Testis (tissue), 5 donors: ENCODE measurements at places on chromosomes 7 and 10. TPM values are rescaled to one million over a fixed set of nuclear protein-coding genes. Genes with fewer than 3 reads are reported as not detected.

TRPV6 gene
- total RNA-seq: 2.2 TPM

HECW1 gene
- total RNA-seq: 3.2 TPM

PNLIPRP2 gene
- not detected for total RNA-seq

DNA sequence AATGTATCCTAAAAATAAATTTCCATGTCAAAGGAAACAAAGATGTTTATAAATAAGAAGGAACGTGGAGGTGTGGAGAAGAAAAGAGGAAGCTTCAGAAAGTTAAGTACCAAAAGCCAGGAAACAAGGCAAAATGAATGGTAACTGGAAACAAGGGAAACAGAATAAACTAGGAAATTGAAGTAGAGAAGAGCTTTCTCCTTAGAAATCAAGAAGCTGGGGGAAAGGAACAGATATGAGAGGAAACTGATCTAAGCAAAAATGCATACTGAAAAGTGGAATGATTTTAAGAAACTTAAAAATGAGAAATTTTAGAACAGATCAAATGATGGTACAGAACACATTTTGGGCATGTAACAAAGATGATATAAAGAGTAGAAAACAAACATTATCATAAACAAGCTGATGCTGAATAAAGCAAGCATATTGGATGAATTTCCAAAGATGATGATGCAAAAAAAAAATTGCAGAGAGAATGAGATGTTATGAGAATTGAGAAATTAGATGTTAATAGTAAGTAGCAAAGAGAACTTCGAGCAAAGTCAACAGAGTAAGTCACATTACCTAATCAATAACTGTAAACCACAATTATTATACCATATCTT, 1.9 kb downstream of the BRAF start:
- no peak overlapping the region for H3K4me3 ChIP-seq
- H3K27ac ChIP-seq: no peak overlapping the region
- no peaks in the 10 kb centered on the region for H3K36me3 ChIP-seq

ADCYAP1R1 gene
- total RNA-seq: 4.8 TPM

DNA sequence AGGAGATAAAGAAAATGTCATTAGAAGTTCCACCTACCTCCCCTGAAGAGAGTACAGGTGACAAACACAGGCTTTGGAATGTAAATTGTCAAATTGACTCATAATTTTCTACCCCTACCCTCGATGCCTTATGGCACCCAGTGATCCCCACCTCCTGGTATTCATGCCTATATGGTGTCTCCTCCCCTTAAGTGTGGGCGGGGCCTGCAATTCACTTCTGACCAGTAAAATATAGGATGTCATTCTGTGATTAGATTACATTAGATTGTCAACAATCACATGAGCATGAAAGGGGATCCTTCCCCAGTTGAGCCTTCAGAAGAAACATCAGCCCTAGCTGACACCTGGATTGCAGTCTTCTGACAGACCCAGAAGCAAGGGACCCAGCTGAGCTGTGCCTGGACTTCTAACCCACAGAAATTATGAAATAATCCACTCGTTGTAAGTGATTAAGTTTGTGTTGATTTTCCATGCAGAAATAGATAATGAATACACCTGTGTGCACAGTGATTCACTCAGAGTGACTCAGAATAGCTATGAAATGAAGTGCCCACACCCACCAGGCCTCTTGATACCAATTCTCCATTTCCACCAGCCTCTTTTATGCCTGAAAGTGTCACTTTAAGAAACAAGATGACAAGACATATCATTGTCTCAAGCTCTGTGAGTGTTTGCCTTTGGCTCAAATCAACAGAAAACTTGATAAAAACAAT, 8.5 kb upstream of the SLC39A12 start:
- no peak for DNase-seq
- H3K4me1 ChIP-seq: no peaks in the 10 kb centered on the region
- no peaks in the 10 kb centered on the region for H3K27me3 ChIP-seq

GRCh38 chr7:106457678-106458077, 172.9 kb upstream of the NAMPT start:
- H3K27ac ChIP-seq: no peak overlapping the region
- no peaks in the 10 kb centered on the region for H3K36me3 ChIP-seq
- no peak for DNase-seq
- no peaks in the 10 kb centered on the region for H3K4me1 ChIP-seq

NUDT13 gene
- total RNA-seq: 5.6 TPM
